ENCODE measurements at places on chromosomes 2 and 18.

DNA sequence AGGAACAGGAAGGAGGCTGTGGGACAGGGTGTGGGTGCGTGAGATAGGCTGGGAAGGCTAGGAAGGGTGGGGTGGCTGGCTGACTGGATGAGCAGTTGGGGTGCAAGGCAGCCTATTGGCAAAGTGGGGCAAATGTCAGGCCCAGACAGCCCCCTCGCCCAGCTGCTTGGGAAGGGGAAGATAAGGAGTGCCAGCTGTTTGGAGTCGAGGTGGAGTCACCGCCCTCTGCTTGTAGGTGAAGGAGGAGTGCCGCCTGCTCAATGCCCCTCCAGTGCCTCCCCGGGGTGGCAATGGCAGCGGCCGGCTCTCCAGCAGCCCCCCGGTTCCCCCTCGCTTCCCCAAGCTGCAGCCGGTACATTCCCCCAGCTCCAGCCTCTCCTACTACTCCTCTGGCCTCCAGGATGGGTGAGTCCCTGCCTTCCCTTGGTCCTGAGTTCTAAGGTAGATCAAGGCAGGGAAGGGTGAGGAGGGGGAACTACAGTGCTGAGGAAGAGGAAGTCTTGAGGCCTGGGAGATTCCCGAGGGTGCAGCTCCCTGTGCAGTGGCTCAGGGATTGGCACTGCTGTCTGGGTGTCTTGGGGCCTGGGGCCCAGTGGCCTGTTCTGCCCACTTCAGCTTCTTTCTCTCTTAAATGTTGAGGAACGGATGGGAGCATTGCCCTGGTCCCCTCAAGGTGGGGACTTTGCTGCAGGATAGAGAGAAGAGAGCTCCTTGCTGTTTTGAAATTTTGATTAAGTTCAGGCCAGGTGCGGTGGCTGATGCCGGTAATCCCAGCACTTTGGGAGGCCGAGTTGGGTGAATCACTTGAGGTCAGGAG is 13.3 kb downstream of the GAREM2 start:
- DNase-seq, result peak; percentile 25

GRCh38 chr18:74692367-74693013 is 94.8 kb downstream of the ZNF407 start:
- DNase-seq, result no peak

- DNase-seq, result no peak
Measured at GRCh38 chr2:27727257-27727656, 44.3 kb upstream of the MRPL33 start.

GRCh38 chr2:130303169-130303568 is 39.5 kb upstream of the IMP4 start:
- DNase-seq, result no peak

DNA sequence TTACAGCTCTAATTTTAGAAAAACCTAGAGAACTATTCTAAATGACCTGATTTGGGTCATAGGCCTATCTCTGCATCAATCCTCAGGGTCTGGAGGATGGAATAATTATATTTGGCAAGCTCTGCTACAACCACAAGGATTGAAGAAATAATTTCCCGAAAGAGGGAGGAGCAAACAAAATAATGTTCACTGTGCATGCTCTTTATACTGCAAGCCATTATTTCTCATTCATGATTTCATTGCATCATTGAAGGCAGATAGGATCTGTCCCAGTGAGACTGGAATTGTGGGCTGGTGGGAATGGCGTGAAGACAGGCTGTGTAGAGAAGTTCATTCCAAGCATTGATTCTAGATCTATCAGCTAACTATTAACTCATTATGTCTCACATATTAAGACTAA is 12.7 kb upstream of the MAPRE2 start:
- no peak for DNase-seq

GRCh38 chr2:186060744-186061440 is 322.3 kb downstream of the FSIP2 start:
- no peak for DNase-seq

DNA sequence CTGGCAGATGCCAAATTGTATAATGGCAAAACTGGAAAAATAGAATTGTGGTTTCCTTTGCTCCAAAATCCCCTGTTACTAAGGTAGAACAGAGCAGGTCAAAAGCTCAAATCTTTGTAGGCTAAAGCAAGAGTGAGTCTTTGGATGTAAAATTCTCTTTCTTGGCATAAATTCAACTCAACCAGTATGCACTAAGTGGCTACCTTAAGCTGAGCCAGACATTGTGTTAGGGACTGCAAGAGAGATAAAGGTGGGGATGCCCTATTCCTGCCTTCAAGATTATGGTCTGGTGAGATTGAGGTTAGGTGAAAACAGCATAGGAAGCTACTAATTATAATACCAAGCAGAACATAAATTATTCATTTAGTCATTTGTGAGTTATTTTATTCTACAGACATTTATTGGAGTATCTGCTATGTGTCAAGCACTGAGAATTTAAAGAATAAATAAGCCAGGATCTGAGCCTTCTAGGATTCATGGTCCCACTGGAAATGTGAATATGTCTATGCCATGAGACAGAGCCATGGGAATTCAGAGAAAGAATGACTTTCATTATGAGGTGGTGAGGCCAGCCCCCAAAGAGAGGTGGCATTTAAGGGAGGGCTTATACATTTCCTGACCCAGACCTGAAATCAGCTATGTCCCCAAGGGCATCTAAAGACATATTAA is 198.0 kb upstream of the NCKAP5 start:
- no peak for DNase-seq

- DNase-seq, result no peak
Measured at GRCh38 chr2:9820020-9820973, 23.0 kb upstream of the TAF1B start.

GRCh38 chr2:160909781-160910242 is 250.4 kb upstream of the TANK start:
- DNase-seq, result no peak

GRCh38 chr2:147375073-147375472 is 469.8 kb upstream of the ACVR2A start:
- no peak for DNase-seq

Measured in GM13977 (cell line).